ENCODE measurements at places on chromosomes 16 and 17.
A peak's percentile ranks its signal among the peaks of the same experiment; 100 is the strongest.

- H3K27me3 ChIP-seq = no peaks in the 10 kb centered on the region
- H3K36me3 ChIP-seq = no peaks in the 10 kb centered on the region
- peaks cover 73% of the 10 kb centered on the region for H3K4me1 ChIP-seq
- H3K27ac ChIP-seq = peak overlapping the region; percentile 99
- peak overlapping the region; percentile 86 for H3K4me3 ChIP-seq
Measured at GRCh38 chr17:1109606-1110540, 69.9 kb downstream of the ABR start.

DNA sequence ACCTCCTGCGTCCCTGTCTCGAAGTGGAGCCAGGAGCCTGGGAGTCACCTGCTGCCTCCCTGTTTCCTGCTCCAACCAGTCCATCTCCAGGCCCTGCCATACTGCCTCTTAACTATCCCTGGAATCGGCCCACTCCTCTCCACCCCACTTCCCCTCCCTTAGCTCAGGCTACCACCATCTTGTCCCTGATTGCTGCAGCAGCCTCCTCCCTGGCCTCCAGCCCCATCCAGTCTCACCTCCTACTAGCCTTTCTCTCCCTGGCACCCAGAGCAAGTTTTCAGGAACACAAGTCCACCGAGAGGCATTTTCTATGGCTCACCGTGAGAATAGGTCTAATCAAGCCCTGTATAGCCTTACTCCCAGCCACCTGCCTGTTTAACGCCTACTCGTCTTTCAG, 865 bp upstream of the CAMKK1 start:
- no peak for DNase-seq
- peak overlapping the region; percentile 66 for H3K27ac ChIP-seq
- H3K27me3 ChIP-seq = no peaks in the 10 kb centered on the region
- no peaks in the 10 kb centered on the region for H3K36me3 ChIP-seq
- peak overlapping the region; percentile 87 for H3K4me3 ChIP-seq

DNA sequence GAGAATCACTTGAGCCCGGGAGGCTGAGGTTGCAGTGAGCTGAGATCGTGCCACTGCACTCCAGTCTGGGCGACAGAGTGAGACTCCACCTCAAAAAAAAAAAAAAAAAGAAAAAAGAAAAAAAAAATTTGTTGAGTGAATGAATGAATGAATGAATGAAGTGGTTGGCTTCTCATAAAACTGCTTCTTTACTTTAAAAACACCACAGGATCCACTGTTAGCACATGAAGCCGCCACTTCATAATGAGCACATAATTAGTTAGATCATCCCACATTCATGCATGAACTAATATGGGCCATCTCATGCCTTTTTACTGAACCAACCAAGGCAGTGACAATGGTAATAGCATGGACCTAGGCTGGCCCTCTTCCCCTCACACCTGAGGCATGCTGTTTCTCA, 135.0 kb upstream of the XYLT1 start:
- no peaks in the 10 kb centered on the region for H3K27me3 ChIP-seq
- H3K36me3 ChIP-seq = no peaks in the 10 kb centered on the region
- no peaks in the 10 kb centered on the region for H3K4me1 ChIP-seq

- no peak overlapping the region for H3K27ac ChIP-seq
- no peaks in the 10 kb centered on the region for H3K36me3 ChIP-seq
- H3K27me3 ChIP-seq = no peaks in the 10 kb centered on the region
Measured at GRCh38 chr16:5709889-5710288, 612.3 kb upstream of the EEF2KMT start.

GRCh38 chr16:53100131-53100748, 45.4 kb downstream of the CHD9 start:
- H3K4me1 ChIP-seq = peaks cover 32% of the 10 kb centered on the region
- no peaks in the 10 kb centered on the region for H3K27me3 ChIP-seq
- H3K4me3 ChIP-seq = peak overlapping the region; percentile 52
- peak overlapping the region; percentile 94 for H3K27ac ChIP-seq

- H3K27ac ChIP-seq = no peak overlapping the region
- DNase-seq = no peak
- peaks cover 27% of the 10 kb centered on the region for H3K27me3 ChIP-seq
- H3K36me3 ChIP-seq = no peaks in the 10 kb centered on the region
Measured at GRCh38 chr16:54284931-54285413, 1.6 kb downstream of the IRX3 start.

DNA sequence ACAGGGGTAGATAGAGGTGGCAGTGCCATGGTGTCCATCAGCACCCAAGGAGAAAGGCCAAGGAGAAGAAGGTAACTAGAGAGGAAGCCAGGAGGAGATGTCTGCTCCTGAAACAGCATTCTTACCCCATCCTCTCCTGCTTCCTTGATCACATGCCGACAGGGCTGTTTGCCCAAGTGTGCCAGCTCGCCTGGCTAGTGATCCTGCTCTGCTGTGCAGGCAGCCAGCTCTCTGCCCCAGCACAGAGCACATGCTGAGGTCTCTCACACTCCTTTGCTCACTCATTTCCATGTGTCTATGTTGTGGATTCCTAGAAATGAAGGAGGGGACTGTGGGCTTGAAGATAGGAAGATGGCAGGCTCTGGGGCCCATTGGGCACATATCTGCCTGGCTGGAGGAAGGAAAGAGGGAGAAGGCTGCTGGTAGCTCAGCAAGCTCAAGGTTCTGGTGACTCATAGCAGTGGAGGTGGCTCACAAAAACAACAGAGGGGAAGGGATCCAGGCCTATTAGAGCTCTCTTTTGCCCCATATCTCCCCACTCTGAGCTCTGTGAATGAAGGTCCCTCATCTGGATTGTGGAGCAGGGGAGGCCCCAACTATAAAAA, 54.3 kb downstream of the NEUROD2 start:
- no peak overlapping the region for H3K4me3 ChIP-seq
- H3K4me1 ChIP-seq = no peaks in the 10 kb centered on the region
- H3K27me3 ChIP-seq = no peaks in the 10 kb centered on the region
- no peak overlapping the region for H3K27ac ChIP-seq

GRCh38 chr16:84876873-84877606, 57.3 kb downstream of the CRISPLD2 start:
- H3K27ac ChIP-seq = no peak overlapping the region
- no peak overlapping the region for H3K4me3 ChIP-seq
- no peaks in the 10 kb centered on the region for H3K4me1 ChIP-seq
- no peaks in the 10 kb centered on the region for H3K36me3 ChIP-seq
- DNase-seq = no peak

DNA sequence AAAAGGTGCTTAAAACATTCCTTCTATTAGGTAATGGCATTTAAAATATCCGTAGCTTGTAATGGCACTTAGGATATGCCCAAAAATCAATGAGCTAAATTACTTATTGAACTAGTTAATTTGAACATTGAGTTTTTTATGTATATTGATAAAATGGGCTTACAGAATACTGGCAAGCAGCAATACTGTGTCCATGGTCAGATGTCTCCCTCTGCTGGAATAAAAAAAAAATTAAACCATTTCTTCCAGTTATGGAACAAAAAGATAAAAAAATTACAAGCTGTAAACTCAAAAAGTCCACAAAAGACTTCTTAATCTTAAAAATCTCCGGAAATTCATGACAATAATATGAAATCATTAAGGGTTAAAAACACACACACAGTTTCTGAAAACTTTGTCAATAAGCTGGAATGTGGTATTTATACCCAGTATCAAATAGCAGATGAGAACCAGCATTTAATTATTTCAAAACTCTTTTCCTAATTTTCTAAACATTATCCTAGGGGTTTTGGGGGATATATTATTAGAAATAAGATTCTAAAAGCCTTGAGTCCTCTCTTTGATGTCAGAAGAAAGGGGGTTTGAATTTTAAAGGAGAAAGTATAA, 21.5 kb upstream of the PSMD7 start:
- DNase-seq = no peak
- no peaks in the 10 kb centered on the region for H3K36me3 ChIP-seq
- no peak overlapping the region for H3K27ac ChIP-seq
- H3K27me3 ChIP-seq = no peaks in the 10 kb centered on the region
- H3K4me1 ChIP-seq = no peaks in the 10 kb centered on the region

DNA sequence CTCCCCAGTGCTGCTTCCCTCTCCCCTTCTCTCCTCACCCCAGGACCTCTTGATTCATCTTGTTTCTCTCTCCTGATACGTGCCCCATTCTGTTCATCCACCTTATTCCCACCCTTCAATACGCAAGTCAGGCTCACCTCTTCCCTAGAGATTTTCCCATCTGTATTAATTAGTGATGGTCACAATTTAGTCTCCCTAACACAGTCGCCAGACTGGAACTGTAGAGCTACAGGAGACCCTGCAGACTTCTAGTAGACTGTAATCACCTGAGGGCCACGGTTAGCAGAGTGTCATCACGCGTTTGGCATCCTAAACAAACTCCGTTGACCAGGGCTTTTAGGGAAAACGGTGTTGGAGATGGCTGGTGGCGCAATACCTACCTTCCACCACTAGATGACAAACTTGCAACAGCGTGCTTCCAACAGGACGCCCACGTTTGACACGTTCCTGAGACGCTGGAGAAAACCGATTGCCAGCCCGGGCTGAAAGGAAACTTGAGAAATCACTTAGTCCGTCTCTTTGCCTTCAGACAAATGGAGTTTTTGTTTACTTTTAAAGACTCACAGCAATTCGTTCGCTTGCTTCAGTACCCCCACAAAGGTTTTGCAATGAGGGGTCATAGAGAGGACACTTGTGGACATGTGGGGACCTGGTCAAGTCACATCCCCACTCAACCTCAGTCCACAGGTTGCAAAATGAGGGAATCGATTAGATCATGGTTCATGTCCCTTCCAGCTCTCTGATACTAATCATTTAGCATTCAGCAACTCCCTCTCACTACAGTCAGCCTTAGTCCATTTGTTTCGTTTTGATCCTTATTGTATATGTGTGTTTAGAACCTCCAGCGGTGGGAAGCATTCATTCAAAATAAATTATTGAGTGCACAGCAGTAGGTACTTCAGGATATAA, 20.6 kb downstream of the MYL4 start:
- DNase-seq = peak; percentile 95
- peak overlapping the region; percentile 40 for H3K4me3 ChIP-seq
- H3K27ac ChIP-seq = peak overlapping the region; percentile 92
- H3K27me3 ChIP-seq = no peaks in the 10 kb centered on the region
- H3K36me3 ChIP-seq = no peaks in the 10 kb centered on the region

- DNase-seq = no peak
- H3K27me3 ChIP-seq = no peaks in the 10 kb centered on the region
- no peaks in the 10 kb centered on the region for H3K36me3 ChIP-seq
- no peak overlapping the region for H3K4me3 ChIP-seq
- no peak overlapping the region for H3K27ac ChIP-seq
Measured at GRCh38 chr16:4194661-4195060, 47.2 kb downstream of the SRL start.

- no peak overlapping the region for H3K27ac ChIP-seq
- no peak overlapping the region for H3K4me3 ChIP-seq
- H3K27me3 ChIP-seq = no peaks in the 10 kb centered on the region
- DNase-seq = no peak
Measured at GRCh38 chr16:73565263-73565662, 517.3 kb upstream of the ZFHX3 start.

DNA sequence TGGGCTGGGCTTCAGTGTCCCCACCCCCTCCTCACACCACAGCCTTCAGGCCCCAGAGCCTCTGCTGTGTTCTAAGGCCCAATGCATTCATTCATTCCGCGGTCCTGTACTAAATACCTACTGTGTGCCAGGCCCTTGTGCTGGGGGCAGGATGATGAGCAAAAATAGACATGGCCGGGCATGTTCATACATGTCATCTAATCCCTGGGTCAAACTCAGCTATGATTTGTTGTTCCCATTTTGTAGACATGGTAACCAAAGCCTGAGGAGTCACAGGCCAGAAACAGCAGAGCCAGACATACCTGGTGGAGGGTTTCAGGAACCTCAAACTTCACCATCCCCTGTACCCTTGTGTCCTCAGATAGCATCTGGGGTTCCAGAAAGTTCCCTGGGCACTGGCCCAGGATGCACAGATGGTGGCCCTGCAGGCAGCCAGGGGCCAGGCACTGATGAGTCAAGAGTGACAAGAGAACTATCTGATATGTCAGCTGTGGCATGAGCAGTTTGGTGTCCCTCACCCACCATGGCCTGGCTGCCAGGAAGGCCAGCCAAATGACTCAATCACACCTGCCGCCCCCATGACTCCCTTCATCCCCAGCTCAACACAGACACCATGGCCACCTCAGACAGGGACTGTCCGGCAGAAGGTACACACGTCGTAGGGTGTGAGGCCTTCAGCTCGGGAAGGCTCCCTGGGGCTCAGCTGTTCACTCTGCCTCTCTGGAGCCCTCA, 2.7 kb upstream of the RRAD start:
- H3K27ac ChIP-seq = peak overlapping the region; percentile 99
- H3K4me1 ChIP-seq = peaks cover 40% of the 10 kb centered on the region
- H3K36me3 ChIP-seq = peaks cover 5% of the 10 kb centered on the region
- DNase-seq = no peak

DNA sequence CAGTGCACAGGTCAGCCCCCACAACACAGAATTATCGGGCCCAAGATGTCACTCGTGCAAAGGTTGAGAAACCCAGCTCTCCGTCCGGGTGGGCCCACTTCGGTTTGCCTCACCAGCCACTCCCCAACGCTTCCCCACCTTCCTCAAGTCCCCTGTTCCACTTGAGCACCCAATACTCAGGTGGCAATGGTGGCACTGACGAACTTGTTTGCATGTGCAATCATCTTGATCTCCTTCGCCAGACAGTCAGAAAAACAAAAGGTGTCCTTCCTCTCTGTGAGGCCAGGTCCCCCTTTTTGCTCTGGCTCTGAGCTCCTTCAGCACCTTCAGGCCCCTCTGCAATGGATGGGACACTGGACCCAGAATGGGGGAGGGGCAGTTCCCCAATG, 3.7 kb downstream of the GGA2 start:
- H3K4me3 ChIP-seq = no peak overlapping the region
- no peaks in the 10 kb centered on the region for H3K36me3 ChIP-seq
- no peak overlapping the region for H3K27ac ChIP-seq
- H3K4me1 ChIP-seq = peaks cover 23% of the 10 kb centered on the region
- no peak for DNase-seq

DNA sequence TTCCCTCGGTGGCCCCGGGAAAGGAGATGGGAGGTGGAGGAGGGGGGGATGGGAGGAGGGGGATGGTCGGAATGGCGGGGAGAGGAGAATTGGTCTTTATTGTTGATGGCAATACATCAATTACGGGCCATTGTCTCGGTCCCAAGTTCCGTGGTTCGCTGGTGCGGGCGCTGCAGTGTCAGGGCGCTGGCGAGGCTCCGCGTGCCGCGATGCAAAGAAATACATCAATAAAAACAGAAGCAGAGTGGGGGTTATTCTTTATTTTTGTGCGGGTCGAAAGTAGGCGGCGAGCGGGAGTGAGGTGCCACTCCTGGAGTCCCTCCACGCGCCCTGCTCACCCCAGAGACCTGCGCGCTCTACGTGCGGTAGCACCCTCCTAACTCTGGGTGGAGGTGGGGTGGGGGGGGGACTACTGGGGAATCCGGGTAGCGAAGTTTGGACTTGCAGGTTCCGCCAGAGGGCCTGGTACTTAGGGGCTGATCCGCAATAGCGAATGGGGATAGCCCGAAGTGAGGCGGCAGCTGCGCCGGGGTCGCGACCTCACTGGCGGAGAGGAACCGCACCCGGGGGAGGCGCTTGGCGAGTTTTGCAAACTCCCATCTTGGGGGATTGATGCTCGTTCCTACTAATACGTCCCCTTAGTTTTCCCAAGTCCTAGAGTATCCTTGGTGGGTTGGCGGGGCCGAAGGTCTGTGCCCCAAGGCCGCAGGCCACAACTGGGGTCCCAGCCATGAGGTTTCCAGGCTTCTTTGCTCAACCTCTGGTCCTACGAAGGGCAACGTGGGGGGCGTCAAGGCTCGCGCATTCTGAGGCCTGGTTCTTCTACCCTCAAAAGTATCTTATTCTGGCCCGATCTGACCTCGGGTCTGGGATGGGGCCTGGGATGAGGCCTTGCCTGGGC, 3.5 kb upstream of the SALL1 start:
- no peaks in the 10 kb centered on the region for H3K36me3 ChIP-seq
- peaks cover 23% of the 10 kb centered on the region for H3K27me3 ChIP-seq
- no peak for DNase-seq
- peak overlapping the region; percentile 10 for H3K4me3 ChIP-seq
- no peak overlapping the region for H3K27ac ChIP-seq

- H3K36me3 ChIP-seq = no peaks in the 10 kb centered on the region
- no peak for DNase-seq
- H3K27me3 ChIP-seq = no peaks in the 10 kb centered on the region
- no peaks in the 10 kb centered on the region for H3K4me1 ChIP-seq
Measured at GRCh38 chr16:78792952-78793351, 693.5 kb downstream of the WWOX start.

All from ascending aorta (tissue), 2 donors.